CD4-positive, alpha-beta T cell treated with Interleukin-4 for 4 hours (primary cell): ENCODE measurements at places on chromosomes 3 and 15.

GRCh38 chr3:14261229-14261628 is 82.6 kb downstream of the LSM3 start:
- DNase-seq: peak; percentile 67

DNA sequence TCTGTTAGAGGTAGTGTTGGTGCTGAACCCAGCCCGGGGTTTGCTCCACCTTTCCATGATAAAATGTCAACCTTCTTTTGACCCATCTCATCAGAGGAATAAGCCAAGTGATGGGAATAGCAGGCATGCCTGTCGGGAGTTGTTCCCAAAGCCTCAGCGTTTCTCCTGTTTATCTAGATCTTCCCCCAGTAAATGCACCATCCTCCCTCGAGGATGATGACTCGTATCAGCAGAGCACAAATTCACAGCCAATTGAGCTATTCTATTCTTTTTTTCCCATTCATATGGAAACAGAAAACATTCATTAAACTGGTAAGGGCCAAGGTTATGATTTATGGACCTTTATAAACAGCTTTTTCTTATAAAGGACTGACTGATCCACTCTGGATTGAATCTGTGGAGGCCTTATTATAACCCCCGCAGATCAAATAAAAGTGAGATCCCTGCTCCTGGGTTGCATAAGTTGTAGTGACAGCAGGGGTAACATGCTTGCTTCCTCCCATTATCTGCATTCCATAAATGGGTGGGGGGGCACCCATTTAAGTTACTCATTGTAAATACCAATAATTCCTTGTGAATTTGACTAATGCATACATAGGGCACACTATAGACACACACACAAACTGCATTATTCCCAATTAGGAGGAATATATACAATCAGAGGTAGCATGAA is 207.3 kb downstream of the PLCL2 start:
- no peak for DNase-seq

DNA sequence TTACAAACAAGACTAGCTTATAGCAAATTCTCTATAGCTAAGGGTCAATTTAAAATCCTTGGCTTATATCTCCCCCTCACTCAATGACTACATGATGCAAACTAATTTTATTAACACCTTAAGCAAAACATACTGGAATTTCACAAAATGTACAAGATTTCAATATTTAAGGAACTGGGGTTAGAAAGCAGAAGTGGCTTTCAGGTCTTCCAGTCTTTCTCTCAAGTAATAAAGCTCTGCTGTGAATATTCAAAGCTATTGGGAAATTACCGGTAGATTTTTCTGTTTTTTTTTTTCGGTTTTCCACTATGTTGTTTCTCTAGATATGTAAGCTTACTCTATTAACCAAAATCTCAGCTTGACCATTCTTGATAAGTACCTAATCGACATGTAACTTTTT is 3.9 kb downstream of the EPM2AIP1 start:
- no peak for DNase-seq

DNA sequence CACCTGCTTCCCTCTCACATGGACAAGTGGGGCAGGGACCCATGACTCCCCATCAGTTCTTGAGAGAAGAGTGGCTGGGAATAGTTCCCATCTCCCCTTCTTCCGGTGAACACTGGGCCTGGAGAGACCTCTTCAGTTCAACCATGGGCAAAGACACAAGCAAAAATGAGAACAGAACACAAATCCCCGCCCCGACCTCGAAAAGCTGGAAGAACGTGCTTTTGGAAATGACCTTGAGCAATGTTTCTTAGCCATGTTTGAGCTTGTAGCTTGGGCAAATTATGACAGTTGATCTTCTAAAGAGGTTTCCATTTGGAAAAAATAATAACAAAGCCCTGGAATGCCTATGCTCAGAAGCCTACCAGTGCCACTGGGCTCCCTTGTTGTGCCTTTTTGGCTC is 59.0 kb downstream of the FAM174B start:
- no peak for DNase-seq

DNA sequence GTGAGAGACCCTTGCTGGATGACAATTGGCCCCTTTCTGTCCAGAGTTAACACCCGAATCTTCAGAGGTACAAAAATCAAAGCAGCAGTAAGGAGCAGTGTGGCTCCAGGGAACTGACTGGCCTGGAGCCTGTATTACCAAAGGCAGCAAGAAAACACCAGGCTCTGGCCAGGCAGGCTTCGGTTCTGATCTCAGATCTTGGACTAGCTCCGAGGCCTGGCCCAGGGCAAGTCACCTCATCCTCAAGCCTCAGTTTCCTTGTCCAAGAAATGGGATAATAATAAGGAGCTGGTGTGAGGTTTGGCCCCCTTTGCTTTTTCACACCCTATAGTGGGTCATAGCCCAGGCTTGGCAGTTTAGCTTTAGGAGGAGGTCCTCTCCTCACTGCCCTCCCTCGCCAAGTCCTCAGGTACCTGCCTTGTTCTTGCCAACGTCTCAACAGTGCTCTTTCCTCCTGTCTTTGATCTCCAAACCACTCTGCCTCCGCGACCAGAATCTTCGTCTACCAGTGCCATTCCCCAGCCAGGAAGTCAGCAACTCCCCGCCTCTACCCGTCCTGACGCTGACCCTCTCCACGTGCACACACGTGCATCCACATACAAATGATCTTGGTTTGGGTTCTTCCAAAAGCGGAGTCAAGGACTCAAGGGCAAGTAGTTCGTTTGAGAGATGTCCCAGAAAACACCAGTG is 82.6 kb upstream of the TLE3 start:
- no peak for DNase-seq

DNA sequence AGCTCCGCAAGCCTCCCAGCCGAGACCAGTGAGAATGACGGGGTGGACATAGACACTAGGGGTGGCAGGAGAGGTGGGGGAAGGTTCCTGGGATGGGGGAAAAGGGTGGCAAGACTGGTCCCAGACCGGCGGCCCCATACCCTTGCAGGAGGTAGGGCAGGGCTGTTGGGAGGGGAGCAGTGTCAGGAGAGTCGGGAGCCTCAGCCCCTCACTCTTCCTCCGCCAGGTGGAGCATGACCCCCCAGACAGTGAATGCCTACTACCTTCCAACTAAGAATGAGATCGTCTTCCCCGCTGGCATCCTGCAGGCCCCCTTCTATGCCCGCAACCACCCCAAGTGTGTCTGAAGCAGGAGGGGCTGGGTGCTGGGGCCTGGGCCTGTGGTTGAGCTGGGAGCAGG is 8.7 kb upstream of the PSMD2 start:
- DNase-seq: no peak

- DNase-seq: no peak
Measured at GRCh38 chr3:74346896-74347295, 267.6 kb downstream of the CNTN3 start.

DNA sequence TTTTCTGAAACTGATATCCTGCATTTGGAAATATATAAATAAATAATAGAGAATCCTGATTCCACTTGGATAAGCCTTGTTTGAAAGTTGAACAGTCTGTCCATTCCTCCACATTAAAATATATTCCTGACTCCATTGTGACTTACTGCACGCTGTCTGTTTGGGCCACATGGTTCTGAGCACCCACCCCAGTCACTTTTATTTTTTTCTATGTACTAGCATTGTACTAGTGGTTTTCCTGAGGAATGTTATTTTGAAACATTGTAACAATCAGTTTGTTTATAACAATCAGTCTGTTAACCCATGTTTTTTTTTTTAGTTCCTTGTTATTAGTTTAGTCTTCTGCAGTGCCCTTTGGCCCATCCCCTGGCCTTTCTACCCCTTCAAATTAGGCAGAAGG is 87.4 kb upstream of the CCNL1 start:
- DNase-seq: no peak

GRCh38 chr15:95162967-95163531 is 931.7 kb downstream of the MCTP2 start:
- DNase-seq: no peak

- no peak for DNase-seq
Measured at GRCh38 chr3:104286645-104287044, 1080.1 kb upstream of the ALCAM start.

GRCh38 chr3:64625381-64625780 is 62.4 kb downstream of the ADAMTS9 start:
- DNase-seq: no peak

GRCh38 chr3:53346514-53346913 is 829 bp downstream of the DCP1A start:
- no peak for DNase-seq

DNA sequence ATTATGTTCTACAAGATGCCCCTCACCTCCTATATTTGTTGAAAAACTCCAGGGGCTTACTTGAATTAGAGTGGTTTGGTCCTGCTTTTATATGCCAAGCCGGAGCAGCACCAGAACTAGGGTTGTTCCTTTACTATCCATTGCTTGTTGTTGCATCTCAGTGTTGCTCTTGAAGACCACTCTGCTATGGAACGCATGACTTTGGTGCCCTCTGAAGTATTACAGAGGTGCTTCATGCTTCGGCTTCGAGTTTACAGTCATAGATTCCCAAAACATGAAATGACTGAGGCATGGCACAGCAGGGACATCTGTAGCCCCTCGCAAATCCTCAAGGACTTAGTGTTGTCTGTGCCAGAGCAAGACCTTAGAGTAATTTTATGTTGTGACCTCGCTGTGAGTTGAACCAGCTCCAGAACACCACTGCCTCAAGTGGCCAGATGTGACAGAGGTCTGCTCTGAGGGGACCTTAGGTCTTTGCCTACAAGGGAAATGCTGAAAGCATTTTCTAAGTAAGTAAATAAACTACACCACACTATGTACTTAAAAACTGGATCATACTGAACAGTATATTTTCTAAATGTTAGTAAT is 67.2 kb upstream of the SIAH2 start:
- DNase-seq: no peak

DNA sequence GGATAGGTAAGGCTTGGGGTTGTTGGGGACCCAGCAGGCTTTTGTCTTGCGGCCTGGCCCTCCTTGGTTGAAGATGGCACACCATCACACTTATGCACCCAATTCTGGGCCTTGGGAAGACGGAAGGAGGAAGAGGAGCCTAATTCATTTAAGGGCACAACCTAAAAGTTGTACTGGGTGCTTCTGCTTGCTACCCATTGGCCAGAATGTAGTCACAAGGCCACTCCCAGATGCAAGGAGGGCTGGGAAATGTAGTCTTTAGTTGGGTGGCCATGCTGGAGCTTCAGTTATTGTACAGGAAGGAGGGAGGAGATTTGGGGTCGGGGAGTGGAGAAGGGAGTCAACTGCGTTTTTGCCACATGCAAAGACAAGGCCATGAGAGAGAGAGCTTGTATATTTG is 109.2 kb downstream of the TMEM266 start:
- no peak for DNase-seq

GRCh38 chr15:62940755-62941361 is 101.7 kb upstream of the TPM1 start:
- no peak for DNase-seq
